ENCODE measurements at places on chromosomes 6 and 20.

DNA sequence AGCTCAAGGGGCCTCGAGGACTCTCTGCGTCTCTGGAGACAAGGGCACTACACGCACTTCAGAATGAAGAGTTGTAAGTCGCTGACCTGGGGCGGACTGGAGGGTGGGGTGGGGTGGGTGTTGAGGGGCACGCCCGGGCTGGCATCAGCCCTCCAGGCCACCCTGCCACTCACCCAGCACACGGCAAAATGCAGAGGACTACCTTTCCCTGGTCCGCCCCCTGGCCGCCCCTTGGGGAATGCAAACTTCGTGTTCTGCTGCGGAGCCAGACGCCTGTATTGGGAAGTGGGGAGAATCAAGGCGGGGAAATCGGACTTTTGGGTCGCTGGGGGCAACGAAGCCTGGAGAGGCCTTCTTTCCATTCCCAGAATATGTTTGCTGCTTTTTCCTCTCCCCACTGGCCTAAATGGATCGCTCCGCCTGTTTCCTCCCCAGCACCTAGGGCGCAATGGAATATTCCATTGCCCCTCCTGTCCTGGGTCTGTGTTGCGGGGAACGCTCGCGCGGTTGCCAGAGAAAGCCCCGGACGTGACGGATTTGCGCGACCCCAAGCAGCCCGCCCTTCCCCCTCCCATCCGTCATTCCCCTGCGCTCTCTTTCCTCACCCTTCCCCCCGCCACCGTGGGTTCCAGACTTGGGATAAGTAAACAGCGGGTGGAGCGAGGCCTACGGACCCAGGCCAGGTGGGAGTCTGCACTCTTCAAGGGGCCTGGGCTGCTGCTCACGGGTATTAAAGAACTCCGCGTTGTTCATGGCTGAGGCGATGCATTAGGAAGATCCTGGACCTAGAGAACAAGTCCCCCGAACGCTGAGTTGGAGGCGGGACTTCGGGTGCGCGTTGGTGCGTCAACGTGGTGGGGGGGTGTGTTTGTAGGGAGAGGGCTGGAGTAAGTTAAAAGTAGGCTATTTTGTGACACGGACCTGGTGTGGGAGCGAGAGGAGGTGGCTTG lies at the start of gene PPT2:
Gene PPT2, plus strand, starts transcription at position 578 of the 950 bp plus-strand sequence. CDS start 454 bp downstream, outside the sequence.
- DNase-seq, result peak; percentile 95

DNA sequence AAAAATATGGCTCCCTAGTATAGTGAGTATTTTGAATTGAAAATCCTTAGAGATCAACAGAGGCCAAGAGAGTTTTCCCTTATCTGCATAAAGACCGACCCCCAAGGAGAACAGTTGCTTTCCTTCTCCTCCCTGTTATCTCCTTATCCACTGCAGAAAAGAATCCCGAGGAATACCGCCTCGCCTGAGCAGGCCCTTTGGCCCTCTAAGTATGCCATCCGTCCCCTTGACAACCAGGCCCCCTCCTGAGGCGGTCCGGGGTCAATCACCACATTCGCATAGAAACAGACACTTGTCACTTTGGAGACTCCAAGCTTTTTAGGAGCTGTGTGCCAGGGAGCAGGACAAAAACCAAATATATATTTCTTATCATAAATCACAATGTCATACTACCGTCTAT lies 15.9 kb upstream of the GGTLC1 start:
- no peak for DNase-seq

- no peak for DNase-seq
These were observed 193.4 kb upstream of the PREP start for GRCh38 chr6:105596284-105596755.

DNA sequence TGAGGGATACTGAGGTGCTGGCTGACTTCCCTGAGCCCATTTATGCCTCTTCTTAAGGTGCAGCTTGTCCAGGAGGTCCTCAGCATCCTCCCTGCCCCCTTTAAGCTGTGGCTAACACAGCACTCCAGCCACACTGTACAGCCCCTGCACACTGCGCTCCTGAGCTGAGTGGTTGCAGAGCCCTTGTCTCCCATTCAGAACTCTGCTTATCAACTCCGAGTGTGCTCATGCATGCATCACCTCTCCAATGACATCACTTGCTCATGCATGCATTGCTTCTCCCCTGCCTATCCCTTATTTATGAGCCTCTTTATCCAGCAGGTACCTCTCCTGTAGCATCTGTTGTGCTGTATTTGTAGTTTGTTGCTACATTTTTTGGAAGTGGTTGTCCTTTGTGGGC lies 124.6 kb downstream of the AIG1 start:
- DNase-seq, result no peak

DNA sequence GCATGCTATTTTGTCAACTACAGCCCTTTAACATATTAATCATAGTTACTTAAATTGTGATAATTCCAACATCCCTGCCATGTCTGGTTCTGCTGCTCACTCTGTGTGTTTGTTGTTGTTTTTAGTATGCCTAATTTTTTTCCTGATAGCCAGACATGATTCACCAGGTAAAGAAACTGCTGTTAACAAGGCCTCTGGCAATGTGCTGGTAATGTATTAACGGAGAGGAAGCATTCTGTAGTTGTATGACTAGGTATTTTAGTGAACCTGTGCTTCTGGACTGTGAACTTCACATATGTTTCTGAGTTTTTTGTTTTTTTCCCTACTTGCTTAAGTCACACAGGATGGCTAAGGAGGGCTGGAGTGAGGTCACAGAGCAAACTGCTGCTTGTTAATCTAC lies 4.8 kb downstream of the DYNLT2 start:
- no peak for DNase-seq

- peak; percentile 38 for DNase-seq
These were observed at the start of gene SLC23A2 for GRCh38 chr20:5001174-5002076. SLC23A2 (minus strand) TSS chr20:5001510; CDS start chr20:4932562, 68,948 bp downstream.

- no peak for DNase-seq
These were observed 38.3 kb upstream of the HINT3 start for GRCh38 chr6:125918230-125918629.

DNA sequence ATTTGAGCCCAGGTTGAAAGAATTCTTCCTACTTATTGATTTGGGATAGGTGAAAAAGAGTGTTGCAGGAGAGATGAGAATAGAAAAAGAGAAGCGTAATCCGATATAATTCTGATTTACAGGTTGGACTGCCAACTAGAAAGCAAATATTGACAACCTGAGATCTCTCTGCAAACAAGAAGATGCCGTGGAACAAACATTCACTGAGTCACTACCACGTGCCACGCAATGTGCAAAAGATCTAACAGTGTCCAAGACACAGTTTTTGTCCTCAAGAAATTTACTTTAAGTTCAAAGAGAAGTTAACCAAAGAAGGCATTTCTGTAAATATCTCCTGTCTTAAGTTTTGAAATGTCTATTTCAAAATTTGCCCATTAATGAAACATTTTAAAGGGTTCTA lies 578.0 kb upstream of the ARID1B start:
- DNase-seq, result no peak

GRCh38 chr6:147449405-147450161 lies 58.9 kb upstream of the SAMD5 start:
- DNase-seq, result no peak

DNA sequence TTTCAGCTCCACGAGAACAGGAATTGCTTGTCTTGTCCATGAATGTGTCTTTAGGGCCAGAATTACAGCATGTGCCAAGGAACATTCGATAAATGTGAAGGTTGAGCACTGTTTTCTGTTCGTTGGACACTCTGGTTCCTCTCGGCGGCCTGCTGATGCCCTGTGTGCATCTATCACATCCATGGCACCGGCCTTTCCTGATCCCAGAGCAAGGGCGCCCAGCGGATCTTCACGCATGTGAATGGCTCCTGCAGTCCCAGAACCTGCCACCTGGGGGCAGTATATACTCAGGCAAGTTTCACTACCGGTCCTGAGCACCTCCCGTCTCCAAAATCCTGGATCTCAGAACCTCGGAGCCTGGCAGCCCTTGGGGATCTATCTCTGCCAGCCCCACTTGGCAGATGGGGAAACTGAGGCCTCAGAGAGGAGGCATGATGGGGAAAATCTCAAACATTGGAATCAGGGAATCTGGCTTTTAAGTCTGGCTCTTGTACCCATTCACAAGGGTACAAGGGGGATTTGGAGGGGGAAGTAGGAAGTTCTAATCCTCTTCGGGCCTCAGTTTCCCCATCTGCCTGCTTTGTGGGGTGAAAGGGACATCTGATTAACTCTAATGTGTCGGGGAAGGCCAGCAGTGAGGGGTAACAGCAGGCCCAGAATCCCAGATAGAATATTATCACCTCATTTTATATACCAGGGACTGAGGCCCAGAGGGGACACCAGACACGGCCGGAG lies 4.3 kb upstream of the CEBPB start:
- DNase-seq, result peak; percentile 88

DNA sequence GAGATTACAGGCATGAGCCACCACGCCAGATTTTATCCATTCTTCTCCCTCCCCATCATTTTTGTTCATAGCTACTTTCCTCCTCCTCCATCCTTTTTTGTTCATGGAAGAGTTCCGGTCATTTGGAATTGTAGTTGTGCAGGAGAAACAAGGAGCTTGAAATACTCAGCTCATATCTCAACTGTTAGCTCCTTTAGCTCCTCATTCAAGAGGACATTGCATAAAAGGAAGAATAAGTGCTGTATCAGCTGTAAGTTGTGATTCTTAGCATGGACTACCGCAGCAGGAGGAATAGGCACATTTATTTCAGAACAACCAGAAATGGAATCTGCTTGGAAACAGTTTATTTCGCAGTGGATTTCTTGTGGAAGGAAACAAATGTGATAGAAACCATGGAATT lies 7.6 kb downstream of the STXBP5 start:
- DNase-seq, result no peak

DNA sequence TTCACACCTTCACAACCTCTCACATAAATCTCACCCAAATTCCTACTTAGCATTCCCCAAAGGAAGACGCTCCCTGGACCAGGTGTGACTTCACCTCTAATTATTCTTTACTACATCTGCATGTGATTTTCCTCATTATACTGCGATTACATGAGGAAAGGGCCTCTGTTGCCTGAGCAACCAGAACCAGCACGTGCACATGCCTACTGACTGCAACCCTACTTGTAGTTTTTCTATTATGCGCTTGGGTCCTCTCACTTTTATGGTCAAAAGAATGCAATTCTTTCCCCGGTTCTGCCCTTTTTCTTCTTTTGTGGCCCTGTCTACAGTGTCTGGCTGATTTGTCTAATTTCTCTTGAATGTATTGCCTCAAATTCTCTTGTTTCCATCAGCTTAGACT lies 20.4 kb upstream of the ANKEF1 start:
- no peak for DNase-seq

- peak; percentile 28 for DNase-seq
These were observed 219.8 kb upstream of the UFL1 start for GRCh38 chr6:96301781-96302180.

GRCh38 chr6:154792761-154793160 lies 59.5 kb downstream of the SCAF8 start:
- DNase-seq, result no peak

DNA sequence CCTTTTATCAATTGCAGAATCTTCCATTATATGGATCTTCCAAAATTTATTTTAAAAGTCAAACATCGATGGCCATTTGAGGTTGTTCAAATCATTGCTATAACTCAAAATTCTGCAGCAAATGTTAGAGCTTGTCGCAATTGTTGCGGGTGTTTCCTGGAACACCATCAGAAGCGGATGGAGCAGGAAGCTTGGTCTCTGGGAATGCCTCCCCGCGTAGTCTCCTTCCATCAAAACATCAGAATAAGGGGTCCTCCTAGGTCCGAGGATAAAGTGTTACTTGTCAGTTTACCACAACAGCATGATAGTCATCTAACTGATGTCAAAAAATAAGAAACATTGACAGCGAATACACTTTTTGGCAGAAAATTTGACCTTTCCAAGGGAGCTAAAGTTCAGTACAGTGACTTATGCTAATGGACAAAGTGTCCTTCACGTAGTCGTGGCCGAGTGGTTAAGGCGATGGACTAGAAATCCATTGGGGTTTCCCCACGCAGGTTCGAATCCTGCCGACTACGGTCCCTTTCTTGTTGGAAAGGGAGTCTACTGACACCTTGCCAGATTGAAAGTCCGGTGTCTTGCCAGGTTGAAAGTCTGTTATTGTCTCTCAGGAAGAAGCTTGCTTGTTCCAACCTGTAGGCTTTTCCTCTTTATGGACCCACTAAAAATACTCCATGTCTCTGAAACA lies 59.0 kb upstream of the ZNF184 start:
- no peak for DNase-seq

GRCh38 chr6:118469468-118469867 lies 78.6 kb upstream of the PLN start:
- no peak for DNase-seq

DNA sequence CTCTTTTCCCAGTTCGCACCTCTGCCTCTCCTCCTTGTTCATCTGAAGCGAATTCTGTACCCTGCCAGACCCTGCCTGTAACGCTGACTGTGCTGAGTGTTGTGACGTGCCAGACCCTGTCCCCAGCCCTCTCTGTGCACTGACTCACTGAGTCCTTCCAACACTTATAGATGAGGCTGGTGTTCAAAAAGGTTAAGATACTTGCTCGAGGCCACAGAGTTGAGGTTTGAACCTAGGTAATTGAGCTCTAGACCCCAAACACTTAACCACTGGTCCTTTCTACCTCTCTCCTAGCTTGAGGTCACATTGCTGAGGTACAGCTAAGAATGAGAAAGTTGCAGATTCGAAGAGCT lies 45.7 kb upstream of the NEDD9 start:
- DNase-seq, result no peak

- no peak for DNase-seq
These were observed 20.2 kb upstream of the CD93 start for GRCh38 chr20:23106271-23106851.

- no peak for DNase-seq
These were observed 113.7 kb upstream of the LOC128125822 start for GRCh38 chr6:63458480-63459115.

DNA sequence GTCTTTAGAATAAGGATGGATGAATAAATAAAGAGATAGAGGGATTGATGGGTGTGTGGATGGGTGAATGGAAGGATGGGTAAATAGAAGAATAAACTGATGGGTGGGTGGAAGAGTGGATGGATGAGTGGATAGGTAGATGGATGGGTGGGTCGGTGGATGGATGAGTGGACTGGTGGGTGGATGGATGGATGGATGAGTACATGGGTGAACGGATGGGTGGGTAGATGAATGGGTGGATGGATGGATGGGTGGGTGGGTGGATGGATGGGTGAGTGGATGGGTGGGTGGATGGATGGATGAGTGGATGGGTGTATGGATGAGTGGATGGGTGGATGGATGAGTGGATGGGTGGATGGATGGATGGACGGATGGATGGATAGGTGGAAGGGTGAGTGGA lies 65.7 kb upstream of the FOXC1 start:
- no peak for DNase-seq

GRCh38 chr6:75830959-75831885 lies 82.2 kb downstream of the MYO6 start:
- DNase-seq, result peak; percentile 10

Measured in Ammon's horn (tissue), 1 donor.